ENCODE measurements at places on chromosomes 11 and 22.

DNA sequence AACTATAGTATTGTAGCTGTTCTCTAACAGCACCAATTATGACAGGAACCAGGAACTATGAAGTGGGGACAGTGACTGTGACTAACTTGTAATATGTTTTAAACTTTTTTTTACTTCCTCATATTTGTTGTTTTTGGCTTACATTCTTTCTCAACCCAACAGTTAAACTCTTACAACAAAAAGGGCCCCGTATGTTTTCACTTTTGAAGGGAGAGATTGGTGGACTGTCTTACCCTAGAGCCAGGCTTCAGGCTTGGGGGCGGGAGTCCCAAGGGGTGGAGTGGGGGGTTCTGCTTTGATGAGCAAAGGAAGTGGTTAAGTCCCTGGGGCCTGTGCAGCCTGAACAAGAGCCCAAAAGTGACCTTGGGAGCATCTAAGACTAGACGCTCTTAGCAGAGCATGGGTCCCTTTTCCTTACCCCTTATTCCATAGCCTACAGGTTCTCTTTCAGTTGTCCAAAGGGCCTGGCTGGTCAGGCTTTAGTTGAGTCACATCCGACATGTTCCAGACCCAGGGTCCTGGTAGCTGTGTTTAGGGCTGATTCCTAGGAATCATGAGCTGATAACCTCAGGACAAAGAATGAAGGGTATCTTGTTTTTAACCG, 38.8 kb downstream of the STIM1 start:
- DNase-seq = no peak

GRCh38 chr11:134659882-134660281, 247.8 kb upstream of the B3GAT1 start:
- DNase-seq = no peak

GRCh38 chr22:45638197-45638596, 33.4 kb upstream of the ATXN10 start:
- no peak for DNase-seq

- no peak for DNase-seq
Observed at GRCh38 chr22:27130906-27131305, 473.5 kb downstream of the MIAT start.

GRCh38 chr11:15434529-15434928, 319.8 kb downstream of the INSC start:
- DNase-seq = no peak

GRCh38 chr11:34509336-34509876, 4.2 kb downstream of the ELF5 start:
- no peak for DNase-seq

- no peak for DNase-seq
Observed at GRCh38 chr11:78638704-78639380, 64.2 kb upstream of the NARS2 start.

GRCh38 chr11:10925149-10925926, 67.5 kb upstream of the ZBED5 start:
- no peak for DNase-seq

GRCh38 chr11:95055283-95055897, 6.2 kb downstream of the KDM4F start:
- DNase-seq = no peak

DNA sequence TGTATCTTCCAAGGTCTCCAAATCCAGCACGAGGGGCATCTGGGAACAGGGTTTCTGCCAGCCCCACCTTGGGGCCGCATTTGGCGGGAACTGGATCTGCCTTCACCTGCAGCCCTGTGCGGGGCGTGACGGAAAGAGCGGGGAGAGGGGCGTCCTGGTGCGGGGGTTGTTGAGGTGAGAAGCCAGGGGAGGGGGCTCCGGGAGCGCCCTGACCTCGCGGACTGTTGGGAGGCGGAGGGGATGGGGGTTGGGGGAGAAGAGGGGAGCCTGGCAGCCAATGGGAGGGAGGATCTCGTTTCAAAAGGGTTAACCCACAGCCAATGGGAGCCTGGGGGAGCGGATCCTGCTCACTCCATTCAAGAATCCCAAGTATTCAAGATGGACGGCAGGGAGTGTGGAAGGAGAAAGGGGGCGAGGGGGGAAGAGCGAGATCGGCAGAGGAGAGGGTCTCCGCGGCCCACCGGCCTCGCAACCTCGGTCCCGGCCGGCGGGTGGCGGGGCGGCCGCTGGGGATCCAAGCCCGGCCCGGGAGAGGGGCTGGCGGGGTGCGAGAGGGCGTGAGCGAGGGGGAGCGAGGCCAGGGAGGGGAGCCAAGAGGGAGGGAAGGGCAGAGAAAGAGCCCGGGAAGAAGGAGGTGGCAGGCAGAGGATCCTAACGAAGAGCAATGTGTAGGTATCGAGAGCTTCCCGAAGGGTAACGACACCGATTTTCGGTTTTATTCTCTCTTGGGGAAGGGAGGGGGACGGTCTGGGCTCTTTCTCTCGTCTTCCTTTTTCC, 11.5 kb downstream of the YPEL4 start:
- DNase-seq = no peak

DNA sequence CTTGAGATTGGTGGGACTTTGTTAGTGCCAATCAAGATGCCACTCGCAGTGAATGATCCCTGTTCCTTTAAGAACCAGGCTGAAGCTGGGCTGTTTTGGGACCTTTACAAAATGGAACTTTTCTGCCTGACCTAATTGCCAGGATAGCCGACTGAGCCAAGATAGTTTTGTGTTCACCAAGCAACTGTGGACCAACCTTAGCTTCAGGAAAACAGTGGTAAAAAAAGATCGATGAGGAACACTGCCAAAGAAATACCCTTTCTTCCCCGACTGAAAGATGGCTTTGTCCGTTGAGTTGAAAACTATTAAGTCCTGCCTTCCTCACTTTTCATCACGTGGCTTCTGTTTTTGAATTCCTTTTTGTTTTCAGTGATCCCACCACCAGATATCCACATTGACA, 157.9 kb upstream of the SORL1-AS1 start:
- DNase-seq = no peak

GRCh38 chr22:37320726-37321677, 38.7 kb downstream of the CYTH4 start:
- no peak for DNase-seq

DNA sequence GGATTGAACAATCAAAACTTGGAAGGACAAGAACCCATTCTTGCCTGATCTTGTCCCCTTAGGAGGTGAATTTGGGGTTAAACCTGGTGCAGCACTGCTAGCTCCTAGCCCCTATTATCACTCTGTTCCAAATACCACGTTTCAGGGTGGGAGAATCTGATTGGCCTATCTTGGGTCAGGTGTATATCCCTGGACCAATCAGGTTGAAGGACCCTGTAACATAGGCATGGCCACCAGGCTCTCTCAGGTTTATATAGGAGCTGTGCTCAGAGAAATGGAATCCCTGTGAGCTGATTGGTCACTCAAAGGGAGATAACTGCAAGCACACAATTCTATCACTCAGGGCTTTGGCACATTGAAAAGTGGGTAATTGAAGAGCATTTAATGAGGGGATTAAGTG, 26.6 kb upstream of the AMPD3 start:
- DNase-seq = no peak

DNA sequence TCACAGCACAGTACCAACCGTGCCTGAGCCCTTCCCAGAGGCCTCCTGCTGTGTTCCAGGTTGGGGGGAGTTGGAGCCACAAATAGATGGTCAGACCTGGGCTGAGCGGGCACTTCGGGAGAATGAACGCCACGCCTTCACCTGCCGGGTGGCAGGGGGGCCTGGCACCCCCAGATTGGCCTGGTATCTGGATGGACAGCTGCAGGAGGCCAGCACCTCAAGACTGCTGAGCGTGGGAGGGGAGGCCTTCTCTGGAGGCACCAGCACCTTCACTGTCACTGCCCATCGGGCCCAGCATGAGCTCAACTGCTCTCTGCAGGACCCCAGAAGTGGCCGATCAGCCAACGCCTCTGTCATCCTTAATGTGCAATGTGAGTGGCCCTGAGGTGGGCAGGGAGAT, 1.1 kb downstream of the TMEM25 start:
- no peak for DNase-seq

DNA sequence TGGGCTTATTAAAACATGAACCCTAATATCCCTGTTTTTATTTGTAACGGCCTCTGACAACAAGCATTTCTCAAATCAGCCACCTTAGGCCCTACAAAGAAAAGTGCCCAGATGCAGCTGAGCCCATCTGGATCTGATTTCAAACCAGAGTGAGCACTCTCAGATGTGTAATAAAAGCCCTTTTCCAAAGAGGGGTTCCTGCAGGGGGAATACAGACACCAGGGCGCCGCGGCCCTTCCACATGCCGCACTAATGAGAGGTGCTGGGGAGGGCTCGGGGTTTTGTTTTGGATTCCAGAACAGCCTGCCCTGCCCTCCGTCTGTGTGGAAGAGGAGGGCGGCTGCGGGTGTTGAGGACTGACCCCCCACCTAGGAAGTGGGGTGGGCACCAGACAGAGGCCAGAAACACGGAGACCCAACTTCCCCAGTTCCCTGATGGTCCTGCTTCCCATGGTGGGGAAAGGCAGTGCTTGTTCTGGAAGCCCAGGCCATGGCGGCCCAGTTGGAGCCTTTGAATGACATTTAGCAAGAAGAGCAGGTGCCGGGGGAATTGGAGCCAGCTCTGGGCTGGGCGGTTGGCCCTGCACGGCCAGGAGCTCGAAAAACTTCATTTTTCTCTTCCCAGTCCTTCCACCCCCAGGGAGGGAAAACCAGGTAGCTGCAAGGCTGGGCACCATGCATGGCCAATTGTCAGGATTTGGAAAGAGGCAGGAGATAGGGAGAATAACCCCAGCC, 63.7 kb downstream of the MACROD1 start:
- no peak for DNase-seq

- DNase-seq = no peak
Observed at GRCh38 chr11:125777309-125777708, 1.3 kb downstream of the PATE2 start.

- DNase-seq = no peak
Observed at GRCh38 chr22:18935889-18936529, at the start of gene PRODH. PRODH (minus strand) TSS chr22:18936293; CDS start chr22:18936287, 6 bp downstream.

GRCh38 chr11:12631651-12632050, 42.6 kb upstream of the TEAD1 start:
- DNase-seq = no peak

DNA sequence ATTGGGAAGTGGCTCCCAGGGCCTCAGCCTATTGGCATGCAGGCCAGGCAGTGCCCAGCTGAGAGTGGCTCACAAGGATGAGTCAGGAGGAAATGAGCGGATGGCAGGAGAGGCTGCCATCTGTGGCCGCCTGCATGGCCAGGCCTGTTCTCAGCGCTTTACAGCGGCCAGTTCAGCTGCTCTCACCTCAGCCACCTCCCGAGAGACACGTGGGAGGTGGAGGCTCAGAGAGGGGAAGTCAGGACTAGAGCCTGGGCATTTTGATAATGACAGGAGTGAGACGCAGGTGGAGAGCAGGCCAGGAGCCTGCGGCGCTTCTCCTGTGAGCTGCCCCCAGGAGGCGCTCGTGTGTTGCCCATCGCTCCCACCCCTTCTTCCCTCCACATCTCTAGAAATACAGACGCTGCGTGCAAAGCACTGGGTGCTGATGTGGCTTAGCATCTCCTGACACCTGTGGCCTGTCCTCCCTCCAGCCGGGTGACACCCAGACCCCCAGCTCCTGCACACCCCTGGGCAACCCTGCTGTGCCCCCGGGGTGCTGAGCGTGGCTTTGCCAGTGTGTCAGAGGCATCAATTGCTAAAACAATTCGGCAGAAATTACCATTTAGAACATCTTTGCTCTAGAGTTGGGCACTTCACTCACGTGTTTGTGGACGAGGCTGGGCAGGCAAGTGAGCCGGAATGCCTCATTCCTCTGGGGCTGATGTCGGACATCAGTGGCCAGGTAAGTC, 21.4 kb upstream of the PANX2 start:
- peak; percentile 57 for DNase-seq

GRCh38 chr11:40227730-40228129, 1231.7 kb downstream of the LRRC4C start:
- DNase-seq = no peak

GRCh38 chr22:42492323-42492690, 27.3 kb downstream of the RRP7A start:
- no peak for DNase-seq

GRCh38 chr11:47183031-47183856, 3.0 kb downstream of the PACSIN3 start:
- DNase-seq = no peak

DNA sequence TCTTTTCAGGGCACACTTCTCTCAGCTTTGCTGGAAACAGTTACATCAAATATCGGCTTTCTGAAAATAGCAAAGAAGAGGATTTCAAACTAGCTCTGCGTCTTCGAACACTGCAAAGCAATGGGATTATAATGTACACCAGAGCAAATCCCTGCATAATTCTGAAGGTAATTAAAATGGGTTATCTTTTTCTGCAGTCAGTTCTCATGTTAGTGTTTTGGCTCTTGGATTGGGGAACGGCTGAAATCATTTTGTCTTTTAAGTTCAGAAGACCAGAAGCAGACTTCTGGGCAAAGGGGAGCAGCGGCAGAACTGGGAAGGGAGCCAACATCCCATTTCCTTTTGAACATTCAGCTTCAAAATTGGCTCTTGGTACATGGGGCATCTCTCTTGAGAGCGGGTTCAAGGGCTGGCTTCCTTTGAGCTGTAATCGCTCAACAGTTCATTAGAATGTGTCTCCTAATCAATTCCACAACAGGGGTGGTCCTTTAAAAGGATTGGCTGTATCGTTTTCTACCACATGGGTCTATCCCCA, 110.2 kb upstream of the MTNR1B start:
- DNase-seq = no peak

DNA sequence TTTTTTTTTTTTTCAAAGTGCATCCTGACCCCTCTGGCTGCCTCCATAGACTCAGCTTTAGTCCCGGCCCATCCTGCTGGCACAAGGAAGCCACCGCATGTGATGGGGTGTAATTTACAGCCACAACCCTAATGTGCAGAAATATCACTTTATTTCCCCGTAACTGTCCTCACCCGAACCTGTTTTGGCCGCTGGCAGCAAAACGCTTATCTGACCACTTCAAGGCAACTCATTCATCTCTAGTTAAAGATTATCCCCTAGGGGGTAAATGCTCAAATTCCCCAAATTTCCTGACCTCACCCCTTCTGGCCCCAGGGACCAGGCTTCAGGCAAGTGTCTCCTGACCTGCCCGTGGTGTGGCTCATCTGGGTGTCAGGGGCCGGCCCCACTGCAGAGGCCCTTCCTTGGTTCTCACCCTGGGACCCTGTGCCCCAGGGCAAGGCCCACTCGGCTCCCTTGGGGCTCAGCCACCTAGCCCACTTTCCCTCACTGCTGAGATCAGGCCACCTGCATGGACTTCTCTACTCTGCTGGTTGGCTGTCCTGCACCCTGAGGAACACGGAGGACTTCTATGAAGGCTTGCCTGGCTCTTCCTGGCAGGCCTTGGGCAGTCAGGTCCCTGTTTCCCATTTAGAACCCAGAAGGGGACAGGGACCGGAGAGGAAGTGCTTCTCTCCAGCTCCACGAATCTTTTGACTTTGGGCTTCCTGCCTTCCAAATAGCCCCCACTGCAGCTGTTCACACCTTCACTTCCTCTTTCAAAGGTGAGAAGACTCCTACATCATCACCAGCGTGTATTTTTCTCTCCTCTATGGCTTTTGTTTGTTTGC, 53.3 kb downstream of the WNT11 start:
- no peak for DNase-seq

GRCh38 chr22:47057916-47058585, 295.6 kb downstream of the TBC1D22A start:
- DNase-seq = no peak

GRCh38 chr22:28146401-28147314, 227.6 kb upstream of the PITPNB start:
- no peak for DNase-seq

All from stimulated activated CD8-positive, alpha-beta memory T cell treated with anti-CD3 and anti-CD28 coated beads, Interleukin-4, amount 100 ng/mL, for 1 hour (primary cell).